Myocyte (in vitro differentiated cells): ENCODE measurements at places on chromosomes 1 and 21. TPM values are rescaled to one million over a fixed set of nuclear protein-coding genes. Genes with fewer than 3 reads are reported as not detected.

GRCh38 chr1:33985656-33986055 is 121.8 kb downstream of the HMGB4 start:
- DNase-seq: no peak

- no peak for DNase-seq
Observed at GRCh38 chr1:168504064-168504837, 39.5 kb downstream of the XCL2 start.

DNA sequence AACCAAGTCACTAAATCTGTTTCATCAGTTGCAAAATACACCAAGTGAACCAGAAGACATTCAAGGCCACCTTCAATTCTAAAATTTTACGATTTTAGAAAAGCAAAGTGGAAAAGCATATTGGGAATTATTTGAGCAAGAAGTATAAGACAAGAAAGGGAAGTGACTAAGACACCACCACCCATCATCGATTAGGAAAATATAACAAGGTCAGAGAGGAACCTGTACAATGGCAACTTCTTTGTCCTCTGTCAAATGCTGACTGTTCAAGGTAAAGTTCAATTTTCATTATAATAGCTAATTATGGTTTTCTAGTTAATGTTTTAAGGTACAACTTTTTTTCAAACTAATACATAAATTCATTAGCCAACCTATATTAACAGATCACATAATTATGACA is 10.8 kb downstream of the FRRS1 start:
- DNase-seq: no peak

DNA sequence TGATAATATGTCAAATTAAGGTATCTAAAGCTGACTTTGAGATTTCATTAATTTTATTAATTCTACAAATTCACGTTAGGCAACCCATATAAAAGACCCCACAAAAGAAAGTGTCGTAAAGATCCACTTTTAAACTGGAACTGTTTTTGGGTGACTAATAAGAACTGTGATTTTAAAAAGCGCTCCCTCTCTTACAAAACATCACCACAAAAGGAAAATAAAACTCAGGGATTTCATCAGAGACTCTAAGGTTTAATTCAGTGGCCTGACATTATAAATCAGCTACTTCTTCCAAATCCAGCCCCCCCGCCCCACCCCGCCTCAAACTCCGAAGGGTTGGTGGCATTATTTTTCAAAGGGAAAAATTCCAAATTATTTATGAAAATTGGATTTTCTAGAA is 2.7 kb downstream of the COL24A1 start:
- DNase-seq: no peak

AMPD1 gene
- 8.1 and 13.6 TPM in 2 replicates for total RNA-seq

CYB5RL gene
- total RNA-seq: 7.2 TPM in 2 replicates

GRCh38 chr1:227890451-227891222 is 57.1 kb downstream of the WNT9A start:
- DNase-seq: no peak

DNA sequence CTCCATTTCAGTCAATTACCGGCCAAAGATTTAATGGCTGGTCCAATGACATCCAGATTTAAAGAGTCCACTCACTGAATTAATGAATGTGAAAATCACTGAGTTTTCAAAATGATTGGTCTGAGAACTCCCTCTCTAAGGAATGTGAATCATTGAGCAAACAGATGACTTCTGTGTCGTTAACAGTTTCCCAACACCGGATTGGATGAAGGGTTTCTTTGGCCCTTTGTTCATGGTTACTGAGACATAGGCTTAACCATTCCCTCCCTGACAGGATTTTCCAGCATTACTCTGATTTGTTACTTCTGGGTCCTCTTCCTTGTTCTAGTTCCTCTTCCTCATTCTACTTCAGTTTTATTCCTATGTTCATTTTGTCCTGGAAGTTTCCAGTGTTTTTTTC is 1.5 kb upstream of the CLDN17 start:
- DNase-seq: no peak

TCHHL1 gene
- not detected in 2 replicates for total RNA-seq

DNA sequence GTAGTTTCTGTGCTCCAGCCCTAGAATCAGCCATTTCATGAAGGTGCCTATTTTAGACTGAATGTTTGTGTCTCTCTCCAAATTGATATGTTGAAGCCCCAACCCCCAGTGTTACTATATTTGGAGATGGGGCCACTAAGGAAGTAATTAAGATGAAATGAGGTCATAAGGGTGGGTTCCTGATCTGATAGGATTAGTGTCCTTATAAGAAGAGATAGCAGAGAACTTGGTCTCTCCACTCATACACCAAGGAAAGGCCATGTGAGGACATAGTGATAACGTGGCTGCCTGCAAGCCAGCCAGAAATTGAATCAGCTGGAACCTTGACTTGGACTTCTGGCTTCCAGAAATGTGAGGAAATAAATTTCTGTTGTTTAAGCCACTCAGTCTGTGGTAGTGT is 12.3 kb downstream of the RAVER2 start:
- DNase-seq: no peak
